ENCODE measurements at places on chromosomes 5 and 9. TPM values are rescaled to one million over a fixed set of nuclear protein-coding genes. Genes with fewer than 3 reads are reported as not detected.

ARHGEF39 gene
- total RNA-seq: 10.8 TPM

SPATA31D4 gene
- total RNA-seq: not detected

MARCOL gene
- total RNA-seq: not detected

MCTP1 gene
- total RNA-seq: not detected

PTGR1 gene
- 2.0 TPM for total RNA-seq

DDX4 gene
- total RNA-seq: 0.19 TPM

SPATA31E1 gene
- not detected for total RNA-seq

DOCK2 gene
- total RNA-seq: 215 TPM

ZNF483 gene
- 1.8 TPM for total RNA-seq

PCA3 gene
- total RNA-seq: not detected

ENTR1 gene
- 60.0 TPM for total RNA-seq

OLFM1 gene
- 0.19 TPM for total RNA-seq

Data from activated CD4-positive, alpha-beta T cell treated with anti-CD3 and anti-CD28 coated beads, Interleukin-2, amount 10 ng/mL, durations not matched to agents 24 days and 14 days (primary cell).